Hindlimb muscle (tissue), 1 donor: ENCODE measurements at places on chromosomes 2 and 18. TPM values are rescaled to one million over a fixed set of nuclear protein-coding genes. Genes with fewer than 3 reads are reported as not detected.

- DNase-seq, result no peak
These were observed 107.6 kb upstream of the MSH6 start for GRCh38 chr2:47675196-47675825.

NRP2 gene
- 11.1 TPM for polyA plus RNA-seq

DNA sequence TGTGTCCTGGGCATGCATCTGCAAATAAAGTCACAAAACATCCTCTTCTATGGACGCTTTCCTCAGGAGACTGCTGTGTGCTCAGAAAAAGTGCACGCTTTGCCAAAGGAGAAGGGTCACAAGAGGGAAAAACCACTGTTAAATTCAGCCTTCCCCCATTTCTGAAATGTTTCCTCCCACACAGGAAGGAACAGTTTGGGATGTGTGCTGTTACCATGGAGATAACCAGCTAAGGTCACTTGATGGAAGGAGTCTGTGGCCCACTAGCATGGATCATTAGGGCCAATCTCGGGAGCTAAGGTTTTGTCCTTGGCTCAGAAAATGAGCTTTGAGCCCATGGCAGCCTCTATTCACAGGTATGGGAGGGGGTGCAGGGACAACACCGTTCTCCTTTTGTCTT is 5.6 kb downstream of the KCNE4 start:
- peak; percentile 44 for DNase-seq

- no peak for DNase-seq
These were observed 110.7 kb downstream of the COLEC12 start for GRCh38 chr18:389658-390357.

PLGLB1 gene
- 3.5 TPM for polyA plus RNA-seq

DNA sequence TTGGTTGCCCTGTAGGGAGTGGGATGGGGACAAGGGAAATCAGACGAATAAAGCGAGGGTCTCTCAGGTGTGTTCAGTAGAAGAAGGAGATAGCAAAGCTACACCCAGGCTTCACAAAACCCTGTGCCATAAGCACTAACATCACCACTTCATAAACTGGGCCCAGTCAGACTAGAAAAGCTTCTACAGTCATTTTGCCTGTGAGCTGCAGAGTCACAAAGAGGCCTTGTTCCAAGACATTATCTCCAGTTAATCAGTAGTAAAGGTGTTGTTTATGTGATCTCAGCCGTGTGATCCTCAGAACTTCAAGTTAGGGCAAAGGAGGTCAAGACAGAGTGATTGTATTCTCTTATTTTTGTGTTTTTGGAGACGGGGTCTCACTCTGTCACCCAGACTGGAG is 148.0 kb downstream of the GALR1 start:
- DNase-seq, result no peak

GRCh38 chr18:3444954-3445353 is 5.0 kb upstream of the TGIF1 start:
- DNase-seq, result no peak

DNA sequence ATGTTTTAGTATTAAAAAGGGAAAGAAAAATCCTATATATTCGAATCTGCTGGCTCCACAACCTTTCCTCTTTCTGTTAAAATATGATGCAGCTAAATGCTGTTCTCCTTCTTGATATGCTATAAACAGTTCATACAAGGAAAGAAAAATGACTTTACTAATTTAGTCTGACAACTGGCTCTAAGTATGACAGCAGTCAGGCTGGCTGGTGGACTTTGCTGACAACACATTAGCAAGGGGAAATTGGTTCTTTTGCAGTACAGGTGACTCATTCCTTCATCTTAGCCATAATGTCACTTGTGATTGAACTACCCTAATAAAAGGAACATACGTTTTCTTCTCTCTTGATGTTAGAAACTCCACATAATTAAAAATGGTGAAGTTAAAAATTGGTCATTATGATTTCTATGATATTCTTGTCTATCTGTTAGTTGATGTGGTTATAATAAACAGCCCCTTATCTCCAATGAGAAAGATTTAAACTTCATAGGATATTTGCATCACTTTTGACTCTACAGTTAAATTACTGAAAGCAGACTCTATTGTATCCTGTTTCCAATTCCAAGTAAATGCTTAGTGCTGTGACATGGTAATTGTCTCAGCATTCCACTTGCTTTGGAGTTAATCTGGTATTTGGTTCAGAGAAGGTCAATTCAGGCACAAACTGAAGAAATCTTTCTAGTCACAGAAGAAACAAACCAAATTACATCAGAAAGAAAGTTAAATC is 315.3 kb upstream of the GULP1 start:
- DNase-seq, result no peak

RAB17 gene
- polyA plus RNA-seq, result 1.6 TPM

EN1 gene
- 8.3 TPM for polyA plus RNA-seq

CCL20 gene
- polyA plus RNA-seq, result 0.41 TPM

DNA sequence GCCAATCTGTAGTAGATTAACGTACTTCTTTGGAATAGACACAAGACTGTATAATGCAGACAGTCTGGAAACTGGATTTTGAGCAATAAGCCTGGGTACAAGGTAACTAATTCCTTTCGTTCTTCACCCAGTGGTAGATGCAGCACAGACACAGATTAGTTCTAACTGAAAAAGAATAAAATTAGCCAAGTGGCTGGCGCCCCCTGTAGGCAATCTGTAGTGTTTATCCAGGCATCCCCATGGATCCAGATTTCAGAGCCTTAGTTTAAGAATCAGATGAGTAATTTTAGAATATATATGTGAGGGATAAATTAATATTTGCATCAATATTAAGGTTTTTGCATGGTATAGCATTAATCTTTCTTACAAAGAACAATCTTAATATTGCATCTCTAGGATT is 563.9 kb downstream of the DCC start:
- peak; percentile 18 for DNase-seq

C2orf49 gene
- polyA plus RNA-seq, result 17.2 TPM

- DNase-seq, result no peak
These were observed 171.9 kb downstream of the KLHL29 start for GRCh38 chr2:23556929-23557328.

GRCh38 chr2:62974999-62975398 is 75.6 kb upstream of the OTX1 start:
- no peak for DNase-seq

- DNase-seq, result peak; percentile 58
These were observed 300.8 kb downstream of the NDUFA10 start for GRCh38 chr2:239724194-239724849.
